ENCODE measurements at places on chromosomes 4 and X.

DNA sequence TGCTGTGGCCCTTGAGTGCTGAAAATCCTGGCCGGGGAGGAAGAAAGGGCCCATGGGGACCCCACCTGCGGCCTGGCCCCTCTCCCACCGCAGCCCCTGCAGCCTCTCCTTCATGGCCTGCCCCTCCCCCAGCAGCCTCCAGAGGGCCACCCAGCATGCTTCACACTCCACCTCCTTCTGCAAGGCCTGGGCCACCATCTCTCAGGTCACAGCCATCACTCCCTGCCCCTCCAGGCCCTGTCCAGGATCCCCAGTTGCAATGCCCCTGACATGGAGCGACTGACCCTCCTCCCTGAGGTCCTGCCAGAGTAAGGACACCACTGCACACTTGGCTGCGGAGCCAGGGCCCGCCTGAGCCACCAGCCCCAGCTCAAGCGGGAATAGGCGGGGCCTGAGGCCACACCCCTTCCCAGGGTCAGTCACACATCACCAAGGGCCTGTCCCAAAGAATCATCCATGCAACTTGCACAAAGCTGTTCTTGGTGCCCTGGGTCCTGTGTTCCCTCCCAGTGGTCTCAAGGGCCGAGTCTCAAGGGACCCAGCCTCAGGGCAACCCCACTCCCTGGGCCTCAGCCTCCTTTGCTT lies 32.9 kb downstream of the CCNQ start:
- no peak for DNase-seq

- no peak for DNase-seq
Measured at GRCh38 chrX:20715176-20715575, 448.5 kb upstream of the RPS6KA3 start.

- no peak for DNase-seq
Measured at GRCh38 chr4:124757126-124757525, 44.6 kb upstream of the ANKRD50 start.

GRCh38 chrX:124555036-124555595 lies 208.8 kb downstream of the SH2D1A start:
- no peak for DNase-seq

GRCh38 chr4:71568131-71568530 lies 215.7 kb downstream of the GC start:
- no peak for DNase-seq

DNA sequence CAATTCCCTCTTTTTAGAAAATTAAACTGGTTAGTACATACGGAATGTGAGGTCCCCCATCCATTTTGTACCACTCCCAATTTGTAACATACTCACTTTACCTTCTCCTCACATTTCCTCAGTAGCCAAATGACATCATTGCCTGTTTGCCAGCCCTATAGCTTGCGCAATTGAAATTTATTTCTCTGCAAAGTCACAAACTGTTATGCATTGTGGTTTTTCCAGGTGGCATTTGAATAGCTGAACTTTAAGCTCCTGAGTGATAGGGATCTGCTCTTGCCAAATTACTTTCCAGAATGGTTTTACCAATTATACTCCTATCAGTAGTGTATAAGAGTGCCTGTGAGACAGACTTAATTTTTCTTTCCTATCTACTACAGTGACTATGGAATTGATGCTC lies 7.7 kb downstream of the COL4A5 start:
- no peak for DNase-seq

- DNase-seq, result no peak
Measured at GRCh38 chrX:77160301-77160700, 286.9 kb upstream of the FGF16 start.

- DNase-seq, result no peak
Measured at GRCh38 chr4:15963001-15963451, at the start of gene FGFBP2. Gene FGFBP2 (minus strand): TSS chr4:15963175. CDS start chr4:15963129, 46 bp downstream.

DNA sequence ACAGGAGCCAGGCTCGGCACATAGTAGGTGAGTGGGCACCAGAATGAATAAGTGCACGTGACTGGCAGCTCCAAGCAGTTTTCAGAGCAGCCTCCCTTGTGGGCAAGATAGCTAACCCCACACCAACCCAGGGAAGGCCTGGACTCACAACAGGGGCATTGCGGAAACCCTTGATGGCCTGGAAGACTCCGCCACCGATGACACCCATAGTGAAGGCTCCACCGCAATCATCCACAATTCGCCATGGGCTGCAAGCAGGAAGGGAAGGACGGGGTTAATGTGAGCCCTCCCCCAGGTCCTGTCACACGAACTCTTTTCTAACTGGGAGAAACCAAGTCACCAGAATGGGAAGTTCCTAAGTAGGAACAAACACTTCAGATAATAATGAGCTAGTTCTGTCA lies 957 bp downstream of the TIMM17B start:
- no peak for DNase-seq

GRCh38 chr4:123127218-123127617 lies 204.8 kb upstream of the NUDT6 start:
- no peak for DNase-seq

DNA sequence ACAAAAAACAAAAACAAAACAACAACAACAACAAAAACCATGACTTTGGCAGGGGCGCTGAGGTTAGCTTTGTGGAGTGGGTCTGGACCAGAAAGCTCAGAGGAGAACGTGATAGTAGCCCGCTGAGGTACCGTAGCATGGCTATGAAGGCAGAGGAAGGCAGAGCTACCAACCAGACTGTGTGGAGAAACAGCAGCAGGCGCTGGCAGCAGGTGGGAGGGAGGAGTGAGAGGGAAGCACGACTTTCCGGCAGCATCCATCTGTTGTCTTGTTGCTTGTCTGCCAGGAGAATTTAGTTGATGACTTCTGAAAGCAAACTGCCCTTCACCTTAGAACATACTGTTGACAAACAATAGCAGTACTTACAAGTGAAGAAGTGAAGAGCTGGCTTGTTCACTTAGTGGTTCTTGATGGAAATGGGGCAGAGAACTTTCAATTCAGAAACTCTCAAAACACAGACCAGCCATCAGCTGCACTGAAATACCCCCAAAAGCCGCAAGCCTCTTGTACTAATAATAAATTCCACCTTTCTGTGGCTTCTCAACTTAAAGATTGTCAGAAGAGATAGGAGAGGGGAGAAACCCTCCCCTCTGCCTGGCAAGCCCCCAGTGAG lies 447.2 kb downstream of the SLITRK2 start:
- no peak for DNase-seq

GRCh38 chrX:29530501-29530900 lies 684.9 kb upstream of the MAGEB2 start:
- no peak for DNase-seq
